Renal cortical epithelial cell (primary cell): ENCODE measurements at places on chromosomes 16 and 17. TPM values are rescaled to one million over a fixed set of nuclear protein-coding genes. Genes with fewer than 3 reads are reported as not detected.

- DNase-seq: no peak
Measured at GRCh38 chr16:4404247-4404966, 12.0 kb downstream of the CORO7 start.

GRCh38 chr17:77772899-77773358 lies 185.6 kb upstream of the TNRC6C start:
- DNase-seq: no peak

GRCh38 chr16:68065716-68066305 lies 19.4 kb upstream of the NFATC3 start:
- peak; percentile 6 for DNase-seq

GRCh38 chr16:78298986-78299385 lies 199.5 kb downstream of the WWOX start:
- no peak for DNase-seq

DNA sequence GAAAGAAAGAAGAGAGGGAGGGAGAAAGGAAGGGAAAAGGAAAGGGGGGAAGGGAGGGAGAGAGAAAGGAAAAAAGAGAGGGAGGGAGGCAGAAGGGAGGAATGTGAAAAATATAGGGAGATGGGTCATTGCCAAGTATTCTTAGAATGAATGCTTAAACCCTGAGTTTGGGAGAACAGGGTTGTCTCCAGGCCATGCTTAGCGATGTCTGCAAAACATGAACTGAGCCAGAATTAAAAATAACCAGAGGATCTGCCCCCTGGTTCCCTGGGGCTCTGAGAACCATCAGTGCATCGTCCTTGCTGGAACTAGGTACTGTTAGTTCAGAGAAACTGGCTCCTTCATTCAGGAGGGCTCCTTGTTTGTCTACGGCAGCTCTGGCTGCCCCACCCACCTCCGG lies 170.4 kb downstream of the IRX5 start:
- DNase-seq: no peak

GRCh38 chr16:2785101-2785991 lies 2.0 kb downstream of the PRSS33 start:
- DNase-seq: no peak

GRCh38 chr17:31582151-31582907 lies 190.9 kb downstream of the RAB11FIP4 start:
- DNase-seq: peak; percentile 23

The PYY gene
- total RNA-seq: not detected in 2 replicates

The SMCR8 gene
- 15.1 and 38.8 TPM in 2 replicates for total RNA-seq

- DNase-seq: no peak
Measured at GRCh38 chr17:37750292-37750691, 5.4 kb upstream of the HNF1B start.

DNA sequence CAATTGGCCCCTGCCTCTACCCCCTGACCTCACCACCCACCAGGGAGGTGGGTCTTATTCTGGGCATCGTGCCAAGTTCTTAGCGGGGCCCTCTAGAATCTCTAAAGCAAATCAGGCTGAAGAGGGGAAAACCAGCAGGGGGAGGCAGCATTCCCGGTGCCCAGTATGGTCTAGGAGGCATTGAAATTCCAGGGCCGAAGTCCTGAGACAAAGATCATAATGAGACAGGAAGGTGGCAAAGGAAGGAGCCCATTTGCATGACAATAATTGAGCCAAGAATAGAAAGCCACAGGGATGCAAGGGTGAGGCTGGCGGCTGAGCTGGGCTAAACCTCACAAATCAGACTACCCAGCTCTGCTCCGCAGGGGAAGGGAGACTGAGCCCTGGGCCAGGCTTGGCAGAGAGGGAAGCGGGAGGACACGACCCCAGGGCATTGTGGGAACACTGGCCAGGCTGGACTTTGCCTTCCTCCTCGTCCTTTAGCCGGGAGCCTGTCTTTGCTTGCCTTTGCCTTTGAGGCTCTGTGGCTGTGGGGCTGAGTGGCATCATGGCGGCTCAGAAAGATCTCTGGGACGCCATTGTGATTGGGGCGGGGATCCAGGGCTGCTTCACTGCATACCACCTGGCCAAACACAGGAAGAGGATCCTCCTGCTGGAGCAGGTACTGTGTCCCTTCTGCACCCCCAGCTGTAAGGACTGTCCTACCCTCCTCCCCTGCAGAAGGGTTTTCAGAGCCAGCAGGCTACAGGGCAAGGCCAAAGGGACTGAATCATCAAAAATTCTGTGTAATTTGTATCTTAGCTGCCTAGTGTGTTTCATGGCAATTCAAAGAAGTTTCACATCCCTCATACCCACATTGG lies at the start of gene PIPOX:
Gene PIPOX (plus strand): TSS at position 463 of the 860 bp plus-strand sequence. CDS start 85 bp downstream, at position 548.
- DNase-seq: peak; percentile 54

GRCh38 chr17:21034340-21035235 lies 8.2 kb downstream of the USP22 start:
- DNase-seq: no peak

The TBC1D3C gene
- not detected in 2 replicates for total RNA-seq

The SLC26A11 gene
- total RNA-seq: 4.0 and 26.0 TPM in 2 replicates

- no peak for DNase-seq
Measured at GRCh38 chr16:19716183-19716582, 1.8 kb downstream of the KNOP1 start.

DNA sequence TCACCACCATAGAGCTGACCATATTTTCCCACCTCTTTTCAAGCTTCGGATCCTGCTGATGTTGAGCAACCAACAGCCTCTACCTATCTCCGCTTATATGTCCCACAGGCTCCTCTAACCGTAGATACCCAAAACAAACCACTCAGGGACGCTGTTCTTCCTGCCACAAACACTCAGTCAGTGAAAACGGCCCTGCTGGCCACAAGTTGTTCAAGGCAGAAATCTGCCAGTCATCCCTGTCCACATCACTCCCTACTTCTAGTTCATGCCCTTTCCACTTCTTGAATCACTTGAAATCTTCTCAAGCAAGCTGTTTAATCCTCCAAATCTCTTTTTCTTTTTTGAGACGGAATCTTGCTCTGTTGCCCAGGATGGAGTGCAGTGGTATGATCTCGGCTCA lies 7.9 kb downstream of the RABEP2 start:
- DNase-seq: no peak

DNA sequence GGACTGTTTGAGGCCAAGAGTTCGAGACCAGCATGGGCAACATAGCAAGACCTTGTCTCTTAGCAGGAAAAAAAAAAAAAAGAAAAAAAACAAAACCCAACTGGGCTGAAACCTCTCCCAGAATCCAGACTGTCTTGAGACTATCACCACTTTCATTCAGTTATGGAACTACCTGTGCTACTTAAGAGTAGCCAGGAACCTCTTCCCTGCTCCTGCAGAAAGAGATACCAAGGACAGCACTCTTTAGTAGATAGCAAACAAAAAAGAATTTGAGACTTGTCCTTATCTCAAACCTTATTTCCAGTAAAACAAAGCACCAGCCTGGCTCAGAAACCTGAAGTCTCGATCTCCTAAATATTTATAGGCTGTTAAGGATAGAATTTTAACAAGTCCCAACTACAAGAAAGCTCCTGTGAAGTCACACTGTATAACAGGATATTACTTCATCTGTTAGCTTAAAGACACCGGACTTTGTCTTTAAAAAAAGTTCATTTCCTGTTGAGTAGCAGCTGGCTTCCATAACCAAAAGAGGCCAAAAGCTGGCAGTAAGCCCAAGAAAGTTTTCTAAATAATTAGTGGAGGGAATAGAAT lies 5.1 kb downstream of the CDR2 start:
- DNase-seq: peak; percentile 63

The E2F4 gene
- total RNA-seq: 39.2 and 56.0 TPM in 2 replicates

The PITPNM3 gene
- total RNA-seq: 2.3 and 3.1 TPM in 2 replicates

GRCh38 chr17:15914400-15915170 lies 30.3 kb upstream of the ADORA2B start:
- DNase-seq: peak; percentile 31

- no peak for DNase-seq
Measured at GRCh38 chr17:77246110-77247047, 105.6 kb downstream of the SEC14L1 start.

DNA sequence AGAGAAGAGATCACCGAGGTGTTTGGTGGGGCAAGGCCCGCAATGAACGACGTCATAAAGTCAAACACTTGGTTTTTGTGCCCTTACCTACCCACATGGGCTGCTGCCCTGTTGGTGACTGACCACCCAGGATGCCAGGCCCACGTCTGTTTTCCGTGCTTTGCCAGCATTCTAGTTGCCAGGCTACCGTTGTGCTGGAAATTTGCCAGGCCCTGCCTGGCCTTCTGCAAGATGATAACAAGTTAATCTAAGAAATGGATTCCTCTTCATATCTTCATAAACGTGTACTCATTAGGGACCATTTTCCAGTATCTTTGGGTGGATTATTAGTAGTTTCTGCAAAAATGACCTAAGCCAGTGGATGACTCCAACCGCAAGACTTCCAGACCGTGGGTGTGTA lies 35.4 kb downstream of the SLC6A4 start:
- no peak for DNase-seq

- no peak for DNase-seq
Measured at GRCh38 chr17:56876766-56877179, 37.1 kb downstream of the TRIM25 start.

- DNase-seq: no peak
Measured at GRCh38 chr16:20952139-20952920, 51.8 kb downstream of the LYRM1 start.

DNA sequence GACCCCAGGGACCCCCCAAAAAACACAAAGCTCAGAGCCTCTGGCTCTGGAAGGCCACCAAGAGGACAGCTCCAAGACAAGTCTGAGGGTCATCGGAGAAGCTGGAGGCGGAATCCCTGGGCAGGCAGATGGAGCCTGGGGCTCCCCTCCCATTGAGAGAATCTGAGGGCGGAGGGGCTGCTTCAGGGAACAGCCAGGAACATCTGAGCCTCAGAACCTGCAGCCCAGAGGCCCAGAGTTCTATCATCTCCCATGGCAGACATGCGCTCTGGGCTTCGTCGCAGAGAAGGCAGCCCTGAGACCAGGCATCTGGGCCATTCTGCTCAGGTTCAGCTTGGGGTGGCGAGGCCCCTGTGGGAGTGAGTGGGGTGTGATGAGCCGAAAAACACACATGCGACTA lies 7.1 kb upstream of the SPPL2C start:
- no peak for DNase-seq

GRCh38 chr16:88772871-88773811 lies 11.9 kb downstream of the PIEZO1 start:
- peak; percentile 31 for DNase-seq

- DNase-seq: no peak
Measured at GRCh38 chr17:78251773-78252103, 20.3 kb downstream of the TMEM235 start.

DNA sequence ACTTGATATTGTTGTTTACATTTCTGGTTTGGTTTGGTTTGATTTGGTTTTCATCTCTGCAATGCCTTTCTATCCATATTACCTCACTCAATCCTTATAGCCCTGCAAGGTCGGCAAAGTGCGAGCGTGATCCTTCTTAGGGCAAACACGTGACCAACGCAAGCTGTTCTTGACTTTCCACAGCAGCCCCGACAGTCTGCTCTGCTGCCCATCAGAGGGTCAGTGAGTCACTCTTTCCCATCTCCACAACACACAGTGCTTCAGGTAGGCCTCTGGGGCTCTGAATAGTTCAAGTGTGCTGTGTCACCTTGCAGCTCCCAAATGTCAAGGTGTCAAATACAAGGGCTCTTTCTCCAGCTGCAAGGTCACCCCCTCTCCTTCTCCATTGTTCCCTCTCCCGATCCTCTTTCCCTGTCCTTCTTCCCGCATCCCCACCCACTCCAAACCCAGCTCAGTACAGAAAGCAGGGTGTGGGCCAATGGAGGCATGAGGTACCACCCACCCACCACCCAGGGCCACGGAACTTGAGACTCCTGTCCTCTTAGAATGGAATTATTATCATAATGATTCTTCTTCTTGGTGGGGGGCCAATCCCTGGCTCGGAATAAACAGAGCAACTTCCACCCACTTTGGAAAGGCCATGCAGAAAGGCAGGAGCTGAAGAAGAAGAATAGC lies 139.7 kb downstream of the SLC39A11 start:
- no peak for DNase-seq

- no peak for DNase-seq
Measured at GRCh38 chr17:9445424-9445823, 130.2 kb downstream of the STX8 start.

GRCh38 chr17:15921640-15922039 lies 23.3 kb upstream of the ADORA2B start:
- no peak for DNase-seq

GRCh38 chr17:38906460-38907228 lies 18.8 kb upstream of the LASP1NB start:
- DNase-seq: no peak

- no peak for DNase-seq
Measured at GRCh38 chr17:6444571-6445335, 498 bp downstream of the PIMREG start.

The KRTAP4-1 gene
- total RNA-seq: not detected in 2 replicates

The APOBR gene
- 0.05 TPM in 1 of 2 replicates, not detected in the other for total RNA-seq

DNA sequence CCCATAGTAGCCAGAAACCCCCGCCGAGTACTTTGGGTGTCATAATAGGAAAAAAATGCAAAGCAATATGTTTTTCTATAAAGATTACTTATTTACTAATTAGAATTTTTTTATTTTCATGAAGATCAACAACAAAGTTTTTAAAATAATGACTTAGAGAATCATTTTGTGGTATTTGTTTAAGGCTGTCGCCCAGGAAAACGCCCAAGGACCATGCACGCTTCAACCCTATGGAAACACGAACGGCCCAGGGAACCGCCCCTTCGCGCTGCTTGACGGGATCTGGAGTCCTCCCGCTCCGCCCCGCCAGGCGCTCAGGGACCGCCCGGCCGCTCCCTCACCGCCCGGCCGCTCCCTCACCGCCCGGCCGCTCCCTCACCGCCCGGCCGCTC lies 408 bp upstream of the KPNA2 start:
- DNase-seq: no peak

GRCh38 chr17:17612085-17613022 lies 20.8 kb upstream of the PEMT start:
- no peak for DNase-seq

The SLC6A2 gene
- total RNA-seq: not detected in 2 replicates

The ZFP3 gene
- 1.6 and 4.9 TPM in 2 replicates for total RNA-seq

DNA sequence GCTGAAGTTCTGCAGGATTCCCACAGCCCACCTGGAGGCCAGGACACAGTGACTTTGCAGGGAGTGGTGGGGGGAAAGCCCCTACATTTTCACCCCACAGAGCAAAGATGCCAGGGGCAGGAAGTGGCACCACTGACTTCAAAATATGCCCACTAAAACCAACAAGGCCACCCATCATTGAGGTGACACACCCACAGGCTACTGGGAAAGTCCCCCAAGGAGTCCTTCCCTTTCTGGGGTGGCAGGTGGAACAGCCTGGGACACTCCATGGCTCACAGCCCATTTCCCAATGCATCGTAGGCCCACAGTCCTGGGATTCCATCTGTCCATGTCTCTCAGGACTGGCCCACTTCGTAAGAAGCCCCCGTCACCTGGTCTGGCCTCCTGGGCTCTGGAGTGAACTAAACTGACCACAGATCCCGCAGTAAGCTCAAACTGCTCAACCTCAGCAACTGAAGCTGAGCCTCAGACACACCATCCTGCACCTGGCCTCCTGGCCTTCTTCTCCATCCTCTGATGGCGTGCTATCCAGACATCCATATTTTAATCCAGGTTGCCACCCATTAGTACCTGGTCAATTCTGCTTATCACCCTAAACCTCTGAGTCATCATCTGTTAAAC lies 7.5 kb upstream of the CCL1 start:
- DNase-seq: no peak
